ENCODE measurements at places on chromosomes 6 and 20. TPM values are rescaled to one million over a fixed set of nuclear protein-coding genes. Genes with fewer than 3 reads are reported as not detected.
A peak's percentile ranks its signal among the peaks of the same experiment; 100 is the strongest.

Gene TRIM31
- polyA plus RNA-seq = 0.12 TPM

Gene CRISP3
- polyA plus RNA-seq = 0.22 TPM

Gene OLIG3
- not detected for polyA plus RNA-seq

Gene SLC16A10
- polyA plus RNA-seq = 1.3 TPM

Gene EFCAB8
- 0.15 TPM for polyA plus RNA-seq

Gene HLA-DOA
- polyA plus RNA-seq = 2.2 TPM

Gene PTPRT
- 0.88 TPM for polyA plus RNA-seq

Gene MAP3K5
- 2.1 TPM for polyA plus RNA-seq

Gene TBXT
- polyA plus RNA-seq = not detected

Gene PCMT1
- 73.5 TPM for polyA plus RNA-seq

DNA sequence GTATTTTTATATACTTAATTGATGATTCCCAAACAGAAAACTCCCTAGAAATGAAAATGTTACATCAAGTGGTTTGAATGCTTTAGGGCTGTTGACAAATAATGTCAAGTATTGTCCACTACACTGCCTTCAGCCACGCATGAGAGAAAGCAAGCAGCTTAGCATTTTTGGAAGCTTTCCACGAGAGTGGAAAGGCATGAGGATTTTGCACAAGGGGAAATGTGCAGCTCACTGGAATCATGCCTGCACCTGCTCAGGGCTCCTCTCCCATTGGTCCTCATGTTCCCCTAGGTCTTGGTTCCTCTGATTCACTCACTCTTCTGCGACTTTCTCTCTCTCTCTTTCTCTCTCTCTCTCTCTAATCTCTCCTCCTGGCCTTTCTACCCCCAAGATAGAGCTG lies 439.5 kb upstream of the CDH4 start:
- DNase-seq = peak; percentile 21

DNA sequence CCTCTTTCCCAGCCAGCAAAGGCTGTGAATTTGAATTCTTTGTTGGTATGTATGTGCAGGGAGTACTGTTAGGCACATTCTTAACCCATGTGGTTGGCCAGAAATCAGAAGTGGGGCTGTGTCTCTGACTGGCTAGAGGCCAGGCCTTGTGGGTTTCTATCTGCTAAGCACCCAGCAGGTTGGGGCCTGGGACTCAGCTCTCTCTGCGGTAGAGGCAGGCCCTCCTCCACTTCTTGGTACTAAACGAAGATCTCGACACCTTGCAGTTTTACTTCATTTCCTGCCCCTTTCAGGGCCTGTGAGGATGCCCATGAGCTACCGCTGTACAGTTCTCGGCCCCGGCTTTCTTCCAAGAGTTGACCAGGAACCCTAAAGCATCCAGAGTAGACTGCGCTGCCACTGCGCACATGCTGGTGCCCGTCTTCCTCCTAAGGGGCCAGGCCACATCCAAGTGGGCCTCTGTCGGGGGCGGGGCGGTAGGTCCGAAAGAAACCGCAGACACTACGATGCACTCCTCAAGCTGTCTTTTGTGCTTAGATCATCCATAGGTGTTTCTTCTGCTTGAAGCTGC lies 51.1 kb downstream of the TCP11 start:
- DNase-seq = no peak

GRCh38 chr6:50707652-50708300 lies 5.5 kb upstream of the TFAP2D start:
- peak; percentile 8 for DNase-seq

GRCh38 chr6:100923481-100924165 lies 42.5 kb upstream of the ASCC3 start:
- DNase-seq = peak; percentile 81

GRCh38 chr6:41159415-41160082 lies 3.4 kb downstream of the TREM2 start:
- peak; percentile 60 for DNase-seq

- DNase-seq = no peak
Observed at GRCh38 chr6:99308788-99309187, 40.7 kb downstream of the FAXC start.

DNA sequence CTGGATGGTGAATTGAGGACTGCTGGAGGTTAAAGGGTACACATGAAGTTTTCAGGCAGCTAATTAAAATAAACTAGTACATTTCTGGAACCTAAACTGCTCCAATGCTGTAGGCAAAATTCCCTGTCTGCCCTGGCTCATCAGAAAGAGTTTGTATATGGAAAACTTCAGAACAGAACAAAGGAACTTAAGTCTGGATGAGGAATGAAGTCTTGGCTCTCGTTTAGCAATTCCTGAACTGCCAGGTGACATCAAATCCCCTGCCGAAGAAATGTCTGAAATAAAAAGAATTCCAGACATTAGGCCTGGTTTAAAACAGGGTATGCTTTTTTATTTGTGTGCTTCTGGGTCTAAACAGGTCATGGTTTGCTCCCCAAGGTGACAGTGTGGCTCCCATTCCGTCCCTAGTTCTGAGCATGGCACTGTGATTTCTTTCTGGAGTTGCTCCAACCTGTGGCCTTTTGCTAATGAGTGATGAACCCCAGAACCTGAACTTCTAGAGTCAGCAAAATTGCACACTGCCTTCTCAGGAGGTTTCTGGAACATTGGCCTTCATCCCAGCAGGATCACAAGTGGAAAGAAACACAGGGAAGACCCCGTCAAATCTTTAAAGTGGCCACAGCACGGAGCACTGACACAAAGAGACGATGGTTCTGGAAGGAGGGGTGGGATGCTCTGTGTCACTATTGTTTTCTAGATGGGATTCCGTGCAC lies 129.4 kb upstream of the NAA20 start:
- peak; percentile 80 for DNase-seq

- DNase-seq = no peak
Observed at GRCh38 chr6:92887871-92888270, 531.5 kb downstream of the EPHA7 start.

DNA sequence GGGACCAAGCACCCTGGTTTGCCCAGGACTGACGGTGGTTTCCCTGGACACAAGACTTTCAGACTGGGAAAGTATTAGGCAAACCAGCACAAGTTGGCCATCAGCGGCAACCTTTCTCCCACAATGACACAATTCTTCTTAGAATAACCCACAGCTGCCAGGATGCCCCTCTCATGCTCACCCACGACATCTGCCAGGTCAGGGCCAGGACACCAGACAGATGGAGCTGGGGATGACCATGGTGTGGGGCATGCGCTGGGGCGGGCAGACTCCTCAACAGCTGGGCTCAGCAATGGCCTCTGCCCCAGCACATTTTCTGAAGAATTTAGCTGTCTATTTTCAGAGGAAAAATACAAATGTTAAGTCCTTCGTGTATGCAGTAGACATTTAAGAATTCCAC lies 226.4 kb downstream of the FNDC1 start:
- DNase-seq = peak; percentile 76

DNA sequence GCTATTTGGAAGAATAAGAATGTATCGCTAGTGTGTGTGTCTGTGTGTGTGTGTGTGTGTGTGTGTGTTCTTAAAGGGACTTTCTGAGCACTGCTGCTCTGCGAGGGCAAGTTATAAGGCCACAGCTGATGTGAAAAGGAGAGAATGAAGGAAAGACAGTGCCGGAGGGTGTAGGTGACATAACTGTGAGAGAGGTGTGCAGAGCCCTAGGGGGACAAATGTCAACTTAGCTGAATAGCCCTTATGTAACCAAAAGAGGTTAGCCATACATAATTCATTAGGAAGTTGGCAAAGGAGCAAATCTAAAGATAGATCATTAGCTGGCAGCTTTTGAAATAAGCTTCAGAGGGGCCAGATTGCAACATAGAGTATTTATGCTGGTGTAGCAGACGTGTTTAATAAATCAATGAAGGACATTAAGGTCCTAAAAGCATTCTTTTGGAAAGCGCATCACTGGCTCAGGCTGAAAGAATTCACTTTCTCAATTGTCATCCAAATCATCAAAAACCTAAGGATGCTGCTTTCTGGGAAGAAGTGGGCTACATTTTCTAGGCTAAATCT lies 81.0 kb downstream of the NDUFAF5 start:
- peak; percentile 45 for DNase-seq

DNA sequence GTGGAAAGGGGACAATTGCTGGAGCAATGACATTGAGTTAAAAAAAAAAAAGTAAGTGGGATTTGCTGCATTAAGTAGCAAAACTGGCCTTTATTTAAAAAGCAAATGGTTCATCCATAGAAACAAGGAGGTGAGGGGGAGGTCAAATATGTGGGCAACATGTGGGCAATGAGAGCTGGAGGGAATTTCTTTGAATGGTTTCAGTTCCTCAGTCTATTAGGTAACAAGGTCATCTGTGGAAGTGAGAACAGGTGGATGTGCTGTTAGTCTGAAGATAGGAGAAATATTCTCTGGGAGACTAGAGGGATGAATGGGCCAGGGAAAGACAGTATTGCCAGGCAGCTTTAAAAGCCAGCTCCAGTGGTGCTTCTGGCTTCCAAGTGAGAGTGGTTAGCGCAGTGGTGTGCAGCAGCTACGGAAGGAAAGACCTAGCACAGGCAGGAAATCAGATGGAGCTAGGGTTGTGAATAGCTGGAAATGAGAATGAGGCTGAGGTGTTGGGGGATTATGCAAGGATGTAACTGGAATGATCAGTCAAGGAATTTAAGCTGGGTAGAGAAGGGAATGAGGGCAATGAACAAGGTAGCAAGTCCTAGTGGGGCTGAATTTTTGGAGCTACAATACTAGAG lies 727.6 kb downstream of the PTPRT start:
- no peak for DNase-seq

DNA sequence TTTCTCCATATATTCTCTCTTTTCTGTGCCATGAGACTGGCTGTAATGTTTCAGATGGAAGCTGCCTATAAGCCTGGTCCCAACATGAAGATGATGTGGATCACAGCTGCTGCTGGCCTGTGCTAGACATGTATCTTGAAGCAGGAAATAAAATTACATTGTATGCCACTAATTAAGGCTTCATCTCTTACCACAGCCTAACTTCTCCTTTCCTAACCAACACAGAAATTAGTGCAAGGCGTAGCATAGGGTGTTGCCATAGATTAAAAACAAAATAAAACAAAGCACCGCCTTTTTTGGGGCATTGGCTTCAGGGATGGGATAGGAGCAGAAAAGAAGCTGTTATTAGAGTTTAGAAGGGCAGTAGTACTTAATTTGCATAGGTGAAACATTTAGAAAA lies 4.7 kb upstream of the SLC17A4 start:
- DNase-seq = no peak

GRCh38 chr20:9966966-9967365 lies 67.8 kb upstream of the ANKEF1 start:
- no peak for DNase-seq

GRCh38 chr6:147337921-147338320 lies 133.7 kb downstream of the STXBP5 start:
- peak; percentile 2 for DNase-seq

DNA sequence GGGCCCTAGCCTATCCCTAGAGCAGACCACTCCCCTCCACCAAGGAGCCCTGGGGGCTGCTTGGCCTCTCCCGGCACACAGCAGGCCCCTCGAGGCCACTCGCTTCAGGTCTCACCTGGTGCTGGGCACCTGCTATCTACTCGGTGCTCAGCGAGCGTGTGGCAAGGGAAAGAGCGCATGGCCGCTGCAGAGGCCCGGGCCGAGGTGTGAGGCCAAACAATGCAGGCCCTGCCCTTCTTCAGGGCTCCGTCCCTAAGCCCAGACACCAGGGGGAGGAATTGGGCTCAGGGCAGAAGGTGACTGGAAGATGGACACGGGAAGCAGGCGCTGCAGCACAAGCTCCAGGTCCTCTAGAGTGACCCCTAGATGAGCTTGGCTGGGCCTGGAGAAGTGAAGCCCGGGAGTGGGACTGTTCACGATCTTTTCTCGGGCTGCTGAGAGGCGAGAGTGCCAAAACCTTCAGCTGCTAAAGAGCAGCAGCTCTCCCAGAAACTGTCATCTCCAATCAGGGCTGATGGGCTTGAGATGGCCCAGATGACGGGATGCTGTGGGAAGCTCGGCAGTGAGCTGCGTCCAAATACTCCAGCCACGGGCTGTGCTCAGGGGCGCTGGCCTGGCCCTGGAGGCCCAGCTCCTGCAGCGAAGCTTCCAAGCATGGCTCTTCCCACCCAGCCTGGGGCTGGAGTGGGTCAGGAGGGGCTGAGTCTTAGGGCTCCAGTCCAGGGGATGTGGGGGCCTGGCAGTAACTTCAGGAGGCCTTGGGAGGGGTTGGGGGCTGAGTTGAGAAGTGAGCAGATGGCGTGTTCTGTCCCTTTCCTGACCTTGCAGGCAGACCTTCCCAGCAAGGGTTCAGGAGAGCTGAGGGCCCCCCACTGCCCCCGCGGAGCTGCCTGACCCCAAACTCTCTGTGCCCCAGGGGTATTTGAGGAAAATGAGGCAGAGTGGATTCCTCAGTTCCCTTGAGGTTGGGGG lies 43.7 kb downstream of the APCDD1L start:
- DNase-seq = peak; percentile 99

GRCh38 chr6:4656106-4656505 lies 120.1 kb upstream of the CDYL start:
- DNase-seq = no peak

GRCh38 chr6:52285177-52286068 lies 881 bp upstream of the MCM3 start:
- peak; percentile 46 for DNase-seq

DNA sequence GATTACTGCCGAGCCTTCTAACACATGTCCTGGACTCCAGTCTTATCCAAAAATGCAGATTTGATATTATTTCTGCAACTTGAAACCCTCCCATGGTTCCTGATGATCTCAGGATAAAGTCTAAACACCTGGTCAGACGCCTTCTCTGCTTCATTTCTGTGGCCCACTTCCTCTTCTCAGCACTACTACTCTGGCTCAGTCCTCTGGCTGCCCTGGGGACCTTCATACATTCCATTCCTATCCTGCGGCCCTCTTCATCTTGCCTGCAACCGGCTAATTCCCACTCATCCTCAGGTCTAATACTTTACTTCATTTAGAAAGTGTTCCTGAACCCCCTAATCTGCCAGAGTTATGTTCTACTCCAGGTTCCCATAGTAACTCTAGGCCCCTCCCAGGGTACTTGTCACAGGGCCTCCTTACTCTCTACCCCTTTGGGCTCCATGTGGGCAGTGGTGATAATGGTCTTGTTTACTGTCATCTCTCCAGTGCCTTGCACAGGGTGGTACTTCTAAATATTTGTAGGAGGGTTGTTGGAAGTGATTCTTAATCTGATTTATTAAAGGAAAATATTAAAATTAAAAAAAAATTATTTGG lies 18.9 kb downstream of the MAN1A1 start:
- no peak for DNase-seq

All from muscle of leg (tissue), 16 donors.